Effector memory CD8-positive, alpha-beta T cell (primary cell): ENCODE measurements at places on chromosomes 3 and 15.

- no peak for DNase-seq
Observed at GRCh38 chr3:123749711-123750110, 134.4 kb downstream of the MYLK start.

GRCh38 chr3:9779721-9780457 lies 10.1 kb upstream of the CAMK1 start:
- peak; percentile 21 for DNase-seq

DNA sequence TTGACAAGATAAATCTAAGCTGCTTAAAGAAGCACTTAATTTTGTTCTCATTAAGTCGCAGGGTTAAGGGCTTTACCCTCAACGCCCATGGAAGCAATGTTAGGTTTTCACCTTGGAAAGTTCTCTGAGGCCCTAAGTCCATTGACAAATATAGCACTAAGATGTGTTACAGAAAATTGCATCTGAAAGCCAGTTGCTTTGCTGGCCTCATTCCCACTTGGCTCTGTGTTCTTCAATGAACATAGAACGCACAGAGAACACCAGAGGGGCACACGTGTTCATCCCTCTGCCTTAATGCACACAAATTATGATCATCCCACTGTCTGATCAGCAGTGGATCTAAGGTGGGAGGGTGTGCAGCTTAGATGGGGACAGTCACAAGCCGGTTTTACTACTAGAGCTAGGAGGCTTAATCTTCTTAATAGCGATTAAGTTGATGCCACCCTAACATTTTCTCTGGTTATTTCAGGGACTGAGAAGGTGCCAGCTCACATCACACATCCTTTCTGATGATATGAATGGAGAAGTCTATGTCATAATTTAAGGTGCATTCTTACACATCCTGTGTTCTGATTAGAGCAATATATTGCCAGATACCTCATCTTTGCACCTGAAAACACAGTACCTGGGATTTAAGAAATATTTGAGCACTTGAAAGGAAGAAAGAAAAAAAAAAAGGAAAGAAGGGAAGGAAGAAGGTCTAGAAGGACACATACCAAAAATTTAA lies 224.4 kb upstream of the ICE2 start:
- no peak for DNase-seq

DNA sequence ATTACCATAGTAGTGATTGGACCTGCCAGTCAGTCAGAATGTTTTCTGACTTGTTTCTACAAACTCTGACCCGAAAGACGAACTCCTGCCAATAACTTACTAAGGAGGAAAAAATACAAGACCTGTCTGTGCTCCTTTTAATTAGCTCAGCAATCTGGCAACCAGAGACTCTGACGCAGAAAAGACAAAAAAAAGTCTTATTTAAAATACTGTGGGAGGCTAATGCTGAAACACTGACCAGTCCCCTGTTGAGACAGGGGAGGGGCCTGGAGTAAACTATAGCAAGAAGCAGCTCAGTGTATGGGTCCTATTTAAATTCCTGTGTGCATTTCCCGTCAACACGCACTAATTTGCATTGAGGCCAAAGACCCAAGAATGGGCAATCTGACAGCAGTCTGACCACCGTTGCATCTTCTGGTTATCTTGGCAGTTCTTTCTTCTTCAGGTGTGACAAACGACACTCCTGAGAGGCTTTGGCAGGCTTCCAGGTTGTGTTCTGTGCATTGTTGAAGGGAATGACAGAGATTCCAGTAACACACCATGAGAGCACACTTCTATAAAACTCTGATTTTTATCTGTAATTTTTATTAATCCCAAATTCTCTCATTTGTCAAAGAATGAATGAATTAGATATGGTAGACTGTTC lies 1114.3 kb downstream of the IGSF11 start:
- no peak for DNase-seq

GRCh38 chr3:95710684-95711083 lies 1103.7 kb upstream of the EPHA6 start:
- no peak for DNase-seq

DNA sequence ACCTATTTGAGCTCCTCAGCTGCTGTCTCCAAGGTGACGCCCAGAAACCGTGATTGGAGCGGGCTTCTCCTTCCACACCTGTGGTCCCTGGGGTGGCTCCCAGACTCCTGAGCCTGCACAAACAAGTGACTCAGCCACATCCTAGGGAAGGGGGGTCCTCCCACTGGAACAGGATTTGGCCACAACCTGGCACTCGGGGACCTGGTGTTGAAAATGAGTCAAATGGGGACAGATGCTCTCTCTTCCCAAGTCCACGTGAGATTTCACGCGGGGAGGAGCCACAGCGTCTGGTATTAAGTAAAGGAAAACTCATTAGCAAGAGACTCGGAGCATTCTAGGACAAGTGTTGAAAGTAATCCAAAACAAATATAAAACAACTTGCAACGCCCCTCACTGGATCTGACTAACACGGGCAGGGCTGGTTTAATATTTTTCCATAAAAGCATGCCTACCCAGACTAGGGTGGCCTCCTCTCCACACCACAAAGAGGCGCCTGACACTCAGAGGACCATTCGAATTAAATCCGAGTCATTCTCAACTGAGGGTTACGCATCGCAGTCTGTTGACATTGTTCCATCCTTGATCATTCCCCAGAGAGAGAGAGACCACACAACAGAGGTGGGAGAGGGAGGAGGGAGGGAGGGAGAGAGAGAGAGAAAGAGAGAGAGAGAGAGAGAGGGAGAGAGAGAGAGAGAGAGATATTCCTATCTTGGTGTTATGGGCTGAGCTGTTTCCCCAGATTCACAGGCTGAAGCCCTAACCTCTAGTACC lies 74.4 kb downstream of the MGLL start:
- no peak for DNase-seq

DNA sequence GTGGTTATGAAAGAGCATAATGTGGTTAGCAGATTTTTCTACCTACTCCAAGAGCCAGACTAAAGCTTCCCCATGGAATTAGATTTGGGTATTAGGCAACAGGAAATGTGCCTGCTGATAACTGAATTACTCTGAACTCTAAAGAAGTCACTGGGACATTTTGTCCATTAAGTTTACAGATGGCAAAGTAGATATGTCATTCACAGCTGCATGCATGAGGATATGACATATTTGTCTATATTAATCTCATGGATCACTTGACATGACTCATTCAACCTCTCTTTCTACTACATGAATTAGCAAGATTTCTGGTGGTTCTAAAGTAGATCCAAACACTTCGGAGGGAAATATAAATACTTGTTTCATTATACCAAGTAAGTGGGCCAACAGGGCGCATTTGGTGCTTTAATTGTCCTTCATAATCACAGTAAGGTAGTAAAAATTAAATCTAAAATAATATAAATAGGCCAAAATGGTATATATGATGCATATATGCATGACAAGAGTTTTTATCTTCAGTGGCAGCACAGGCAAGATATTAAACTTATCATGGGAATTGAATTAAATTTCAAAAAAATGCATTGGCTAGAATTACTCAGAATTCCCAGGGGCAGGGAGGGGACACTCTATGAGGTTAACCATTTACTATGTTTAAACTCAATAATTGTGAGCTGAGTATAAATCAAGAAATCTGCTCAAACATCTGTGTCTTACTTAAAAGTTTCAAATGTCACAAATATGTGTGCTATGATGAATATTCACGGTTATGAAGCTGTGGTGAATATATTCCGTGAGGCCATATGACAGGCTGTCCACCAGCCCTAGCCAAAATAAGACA lies 365.3 kb upstream of the KCNMB2 start:
- DNase-seq: no peak

DNA sequence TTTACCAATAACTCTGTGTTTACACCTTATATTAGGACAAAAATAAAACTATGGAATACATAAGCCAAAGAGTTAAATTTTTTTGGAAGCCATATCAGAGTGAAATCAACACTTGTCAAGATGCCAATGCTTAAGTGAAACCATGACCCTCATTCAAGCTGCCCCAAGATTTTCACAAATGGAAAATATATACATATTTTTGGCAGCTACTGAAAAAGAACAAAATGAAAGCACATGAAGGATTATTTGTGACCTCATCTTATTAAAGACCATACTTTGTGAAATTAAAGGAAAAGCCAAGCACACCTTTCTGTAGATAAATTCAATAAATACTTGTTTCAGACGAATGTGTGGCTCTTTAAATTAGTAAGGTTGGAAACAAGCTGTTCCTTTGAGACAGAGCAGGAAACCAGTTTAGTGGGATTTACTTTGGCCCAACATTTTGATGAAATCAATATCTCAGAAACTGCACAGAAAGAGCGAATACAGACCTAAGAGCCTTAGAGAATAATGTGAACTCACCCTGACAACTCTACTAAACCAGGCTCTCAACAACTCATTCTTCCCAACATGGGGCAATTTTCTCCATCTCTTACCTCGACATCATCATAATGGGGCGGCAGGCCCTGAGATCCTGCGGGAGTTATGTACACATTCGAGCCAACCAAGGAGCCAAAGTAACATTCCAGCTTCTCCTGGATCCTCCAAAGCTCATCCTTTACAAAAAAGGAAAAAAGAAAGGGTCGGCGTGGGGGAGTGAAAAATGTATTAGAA lies 11.1 kb downstream of the RIOX2 start:
- no peak for DNase-seq

- DNase-seq: no peak
Observed at GRCh38 chr3:151709847-151710246, 23.9 kb upstream of the AADACL2 start.

- no peak for DNase-seq
Observed at GRCh38 chr3:16200411-16200810, 25.9 kb downstream of the GALNT15 start.

GRCh38 chr3:138347960-138348753 lies at the start of gene MRAS:
Gene MRAS, plus strand, starts transcription at chr3:138348579. Its CDS starts 24,305 bp downstream, at chr3:138372884.
- peak; percentile 15 for DNase-seq

GRCh38 chr3:119557877-119558269 lies 1.5 kb downstream of the CD80 start:
- DNase-seq: no peak
